ENCODE measurements at places on chromosomes 3 and 15.

GRCh38 chr15:40595773-40596172 is 1.7 kb downstream of the KNL1 start:
- no peak for DNase-seq

DNA sequence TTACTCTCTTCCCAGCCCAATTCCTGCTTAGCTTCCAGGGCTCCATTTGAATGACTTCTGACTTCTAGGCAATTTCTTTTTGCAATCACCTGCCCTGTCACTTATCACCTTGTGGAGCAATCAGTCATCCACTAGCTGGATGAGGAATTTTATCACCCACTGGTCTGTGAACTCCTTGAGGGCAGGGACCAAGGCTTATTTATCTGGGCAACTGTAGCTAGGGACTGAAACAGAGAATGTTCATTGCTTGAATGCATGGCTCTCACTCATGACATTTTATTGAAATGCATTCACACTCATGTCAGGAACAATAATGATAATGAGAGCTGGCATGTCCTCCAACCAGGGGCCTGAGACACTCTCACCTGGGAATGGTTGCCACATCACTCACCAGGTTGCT is 15.5 kb downstream of the TNFAIP8L3 start:
- no peak for DNase-seq

- no peak for DNase-seq
Observed at GRCh38 chr3:4985330-4986174, 6.3 kb downstream of the BHLHE40 start.

DNA sequence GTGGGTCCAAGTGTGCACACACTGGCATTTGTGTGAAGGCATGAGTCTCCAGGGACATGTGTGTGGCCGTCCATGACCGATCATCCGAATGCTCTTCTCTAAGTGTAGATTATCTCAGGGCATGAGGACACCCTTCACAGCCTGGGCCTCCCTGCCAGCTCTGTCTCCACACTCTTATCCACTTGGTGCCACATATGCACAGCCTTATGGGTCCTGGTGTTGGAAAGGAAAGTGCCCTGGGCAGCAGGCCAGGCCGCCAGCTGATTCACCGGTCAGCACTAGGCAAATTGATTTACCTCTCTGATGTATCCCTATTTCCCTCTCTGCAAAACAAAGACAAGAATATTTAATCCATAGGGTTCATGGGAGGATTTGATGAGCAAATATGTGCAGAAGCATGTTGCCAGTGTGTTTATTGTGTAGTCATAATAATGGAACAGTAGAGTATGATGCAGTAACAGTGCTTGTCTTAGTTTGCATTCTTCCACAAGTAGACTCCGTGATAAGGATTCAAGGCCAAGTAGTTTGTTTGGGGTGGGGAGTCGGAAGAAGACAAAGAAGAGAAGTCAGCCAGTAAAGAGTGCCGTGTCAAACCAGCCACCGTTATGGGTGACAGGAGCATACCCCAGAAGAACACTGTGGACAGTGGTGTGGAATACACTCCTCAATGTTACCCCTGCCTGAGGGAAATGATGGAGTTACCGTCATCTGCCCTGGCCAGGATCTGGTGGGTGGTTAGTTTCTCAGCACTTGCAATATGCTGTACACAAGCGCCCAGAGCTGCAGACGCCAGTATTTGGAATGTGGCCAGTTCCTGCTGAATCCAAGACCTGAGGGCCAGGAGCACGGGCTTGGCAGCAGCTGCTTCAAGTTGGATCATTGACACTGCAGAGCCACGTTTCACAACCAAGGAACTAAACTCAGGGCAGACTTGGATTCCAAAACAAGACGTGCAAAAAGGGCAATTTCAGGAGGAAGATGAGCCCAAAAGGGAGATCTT is 85.1 kb downstream of the MTHFS start:
- DNase-seq: no peak

- DNase-seq: no peak
Observed at GRCh38 chr3:112687211-112687610, 46.3 kb upstream of the CCDC80 start.

GRCh38 chr3:113170771-113171170 is 40.6 kb upstream of the BOC start:
- no peak for DNase-seq

DNA sequence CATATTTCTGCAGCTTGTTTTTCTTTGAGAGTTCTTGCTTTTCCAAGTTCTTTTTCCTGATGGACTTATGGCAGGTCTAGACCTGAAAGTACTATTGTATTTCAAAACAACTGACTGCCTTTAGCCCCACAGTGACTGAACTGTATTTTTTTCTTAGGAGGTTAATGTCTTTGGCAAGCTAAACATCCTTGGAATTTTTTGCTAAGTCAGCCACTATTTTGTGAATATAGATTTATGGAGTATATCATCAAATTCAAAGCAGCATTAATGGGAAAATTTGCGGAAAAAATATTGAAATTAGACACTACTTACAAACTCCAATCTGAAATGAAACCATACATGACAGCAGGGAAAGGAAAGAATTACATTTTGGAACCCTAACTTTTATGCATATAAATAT is 8.6 kb downstream of the PIK3CA start:
- no peak for DNase-seq

- DNase-seq: no peak
Observed at GRCh38 chr3:124984754-124985153, 50.2 kb upstream of the MUC13 start.

GRCh38 chr15:57138349-57138788 is 219.9 kb downstream of the TCF12 start:
- no peak for DNase-seq

DNA sequence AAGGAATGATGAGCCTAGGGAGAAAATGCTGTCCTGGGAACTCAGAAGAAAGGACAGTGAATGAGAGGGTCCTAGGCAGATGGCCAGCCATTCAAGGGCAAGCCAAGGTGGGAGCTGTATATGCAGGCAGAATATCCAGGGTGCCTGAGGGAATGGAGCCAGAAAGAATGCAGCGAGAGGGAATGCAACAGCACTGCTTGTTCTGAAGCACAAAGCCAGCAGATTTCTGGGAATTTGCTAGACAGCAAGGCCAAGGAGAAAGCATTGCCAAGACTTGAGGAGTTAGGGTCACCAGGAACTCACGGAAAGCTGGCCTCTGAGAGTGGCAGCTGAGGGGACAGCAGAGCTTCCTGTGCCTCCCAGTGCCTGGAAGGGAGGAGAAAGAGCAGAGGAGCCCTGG is 200.6 kb downstream of the MYRIP start:
- no peak for DNase-seq

DNA sequence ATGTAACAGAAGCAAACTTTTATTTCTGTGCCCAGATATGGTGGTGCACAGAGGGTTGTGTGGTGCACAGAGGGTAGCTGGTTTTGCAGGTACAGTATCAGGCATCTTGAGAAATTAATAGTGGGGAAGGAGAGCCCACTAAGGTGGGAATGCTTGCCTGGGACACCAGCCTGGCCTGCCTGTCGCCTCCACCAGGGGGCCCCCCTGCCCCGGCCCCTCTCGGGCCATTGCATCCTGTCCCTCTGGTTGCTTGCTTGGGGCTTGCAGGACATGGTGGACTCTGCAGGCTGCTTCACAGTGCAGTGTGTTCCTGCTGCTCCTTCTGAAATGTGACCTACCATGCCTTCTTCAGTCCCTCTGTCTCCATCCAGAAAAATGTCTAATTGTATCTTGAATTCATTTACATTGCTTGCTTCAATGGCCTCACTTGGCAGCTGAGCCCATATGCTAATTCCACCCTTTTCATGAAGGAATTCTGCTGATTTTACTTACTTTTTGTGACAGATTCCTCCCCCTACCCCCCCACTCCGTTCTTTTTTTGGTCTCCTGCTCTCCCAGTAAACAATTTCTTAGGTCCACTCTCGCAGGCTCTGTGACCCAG is 73.6 kb downstream of the EEFSEC start:
- DNase-seq: peak; percentile 17

- no peak for DNase-seq
Observed at GRCh38 chr3:111858642-111859041, 423 bp upstream of the PHLDB2 start.

DNA sequence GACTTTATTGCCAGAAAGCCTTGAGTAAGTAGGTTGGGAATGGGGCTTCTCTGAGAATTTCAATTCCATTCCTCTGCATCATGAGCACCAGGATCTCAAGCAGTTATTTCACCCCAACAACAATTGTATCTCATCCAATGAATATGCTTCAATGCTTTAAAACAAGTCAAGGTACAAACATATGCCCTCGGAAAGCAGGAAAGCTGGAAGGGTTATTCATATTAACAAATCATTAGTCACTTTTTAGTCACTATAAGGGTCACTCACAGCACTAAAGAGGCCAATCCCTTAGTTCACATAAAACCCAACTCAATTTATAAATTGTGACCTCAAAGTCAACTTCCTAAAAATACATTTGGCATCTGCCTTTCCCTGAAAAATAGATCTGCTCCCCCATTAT is 16.2 kb downstream of the MB21D2 start:
- DNase-seq: no peak

DNA sequence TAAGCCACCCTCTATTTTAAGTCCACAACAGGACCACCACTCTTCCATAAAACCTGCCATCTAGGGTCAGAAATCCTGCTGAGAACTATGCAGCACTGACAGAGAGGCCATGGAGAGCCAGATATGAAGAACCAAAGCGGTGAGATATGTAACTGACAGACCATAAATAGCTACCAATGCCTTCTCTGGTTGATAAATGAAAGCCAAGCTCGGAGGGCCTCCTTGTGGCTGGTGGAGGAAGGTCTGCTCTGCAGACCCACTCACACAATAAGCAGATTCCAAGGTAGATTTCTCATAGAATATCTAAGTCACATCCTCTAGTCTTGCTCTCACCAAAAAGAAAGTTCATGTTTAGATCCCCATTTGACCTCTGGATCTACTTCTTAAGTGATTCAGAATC is 38.9 kb downstream of the RYK start:
- DNase-seq: no peak

DNA sequence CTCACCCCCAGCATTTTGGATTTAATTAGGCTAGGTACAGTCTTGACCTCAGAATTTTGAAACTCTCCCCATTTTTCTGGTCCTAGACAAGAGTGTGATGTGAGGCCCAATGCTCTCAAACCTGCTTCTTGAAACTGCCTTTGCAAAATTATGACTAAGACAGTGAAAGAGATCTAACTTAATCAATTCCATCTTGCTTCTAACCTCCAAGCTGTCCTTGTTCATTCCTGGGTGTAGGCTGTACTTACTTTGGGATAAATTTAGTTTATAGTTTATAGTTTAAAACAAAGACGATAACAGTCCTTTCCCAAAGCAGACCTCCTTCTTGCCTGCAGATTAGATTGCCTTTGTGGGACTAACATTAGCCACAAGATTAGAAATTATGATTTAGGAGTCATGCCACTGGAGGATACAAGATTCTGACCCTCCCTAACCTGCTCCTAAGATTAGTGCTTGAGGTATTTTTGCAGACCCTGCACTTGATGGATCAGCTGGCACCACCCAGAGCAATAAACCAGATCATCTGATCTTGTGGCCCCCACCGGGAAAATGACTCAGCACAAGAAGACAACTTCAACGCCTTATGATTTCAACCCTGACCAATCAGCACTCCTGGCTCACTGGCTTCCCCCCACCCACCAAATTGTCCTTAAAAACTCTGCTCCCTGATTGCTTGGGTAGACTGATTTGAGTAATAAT is 59.6 kb downstream of the CD200R1L start:
- no peak for DNase-seq

All from T-cell (primary cell).